ENCODE measurements at places on chromosomes 3 and 15.
A peak's percentile ranks its signal among the peaks of the same experiment; 100 is the strongest.

DNA sequence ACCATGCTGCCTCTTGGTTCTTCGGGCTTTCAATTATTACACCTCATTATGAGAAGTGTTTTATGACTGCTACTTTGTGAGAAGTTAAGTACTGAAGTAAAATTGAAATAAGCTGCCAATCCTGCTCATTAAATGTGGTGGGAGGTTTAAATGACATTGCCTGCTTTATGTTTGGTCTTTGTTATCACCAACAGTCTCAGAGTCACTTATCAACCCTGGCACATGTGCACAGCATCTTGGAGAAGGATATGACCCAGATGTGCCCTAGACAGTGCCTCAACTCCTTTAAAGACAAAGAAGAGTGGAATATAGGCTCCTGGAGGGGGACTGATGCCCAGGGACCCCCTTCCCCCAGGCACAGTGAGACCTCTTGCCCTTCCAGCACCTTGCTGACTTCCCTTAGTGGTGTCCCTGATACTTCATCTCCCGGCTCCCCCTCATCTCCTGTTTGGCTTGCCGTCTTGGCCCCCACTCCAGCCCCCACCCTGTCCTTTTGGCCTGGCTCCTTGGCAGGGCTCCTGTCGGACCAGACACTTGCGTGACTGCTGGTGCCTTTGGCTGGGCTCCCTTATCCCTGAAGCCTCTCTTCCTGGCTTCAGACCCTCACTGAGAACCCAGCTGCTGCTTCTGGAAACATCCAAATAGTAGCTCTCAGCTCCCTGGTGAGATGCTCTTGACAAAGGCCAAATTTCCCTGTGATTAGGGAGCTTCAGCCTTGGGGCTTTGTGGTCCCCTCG, 39.8 kb downstream of the ARHGAP31 start:
- DNase-seq = no peak

- DNase-seq = no peak
These were observed 62.8 kb downstream of the ITGB5 start for GRCh38 chr3:124824286-124824915.

DNA sequence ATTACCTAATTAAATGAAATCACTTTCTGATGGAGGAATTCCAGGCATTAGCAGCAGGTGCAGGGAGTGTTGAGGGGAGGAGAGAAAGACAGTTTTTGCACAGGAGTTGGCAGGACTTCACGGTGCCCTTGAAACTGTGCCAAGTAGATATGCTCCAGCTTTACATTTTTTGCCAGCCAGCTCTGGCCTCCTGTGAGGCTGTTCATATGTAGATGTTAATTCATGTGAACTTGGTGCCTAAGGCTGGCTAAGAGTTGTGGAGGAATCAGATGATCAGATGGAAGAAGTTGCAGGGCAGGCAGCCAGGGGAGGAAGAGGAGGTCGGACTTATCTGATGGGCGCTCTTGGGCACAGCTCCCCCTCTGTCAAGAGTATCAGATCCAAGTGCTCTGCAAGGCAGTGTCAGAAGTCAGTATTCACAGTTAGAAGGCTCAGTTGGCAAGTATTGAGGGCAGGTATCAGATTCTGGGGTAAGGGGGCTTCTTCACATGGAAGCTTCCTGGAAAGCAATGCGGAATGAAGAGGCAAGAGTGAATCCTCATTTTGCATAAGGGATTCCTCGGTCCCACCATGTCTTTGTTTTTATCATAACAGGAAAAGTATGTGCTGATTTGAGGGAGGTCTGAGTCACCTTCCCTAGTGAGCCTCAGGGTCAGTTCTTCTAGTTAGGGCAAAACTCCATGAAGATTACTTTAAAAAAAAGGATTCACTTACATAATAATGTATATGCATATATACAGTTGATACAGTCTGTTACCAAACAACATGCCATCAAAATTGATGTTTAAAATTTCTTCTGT, 172.6 kb upstream of the UMPS start:
- DNase-seq = no peak

- no peak for DNase-seq
These were observed 34.4 kb downstream of the TMEM45A start for GRCh38 chr3:100526613-100527346.

DNA sequence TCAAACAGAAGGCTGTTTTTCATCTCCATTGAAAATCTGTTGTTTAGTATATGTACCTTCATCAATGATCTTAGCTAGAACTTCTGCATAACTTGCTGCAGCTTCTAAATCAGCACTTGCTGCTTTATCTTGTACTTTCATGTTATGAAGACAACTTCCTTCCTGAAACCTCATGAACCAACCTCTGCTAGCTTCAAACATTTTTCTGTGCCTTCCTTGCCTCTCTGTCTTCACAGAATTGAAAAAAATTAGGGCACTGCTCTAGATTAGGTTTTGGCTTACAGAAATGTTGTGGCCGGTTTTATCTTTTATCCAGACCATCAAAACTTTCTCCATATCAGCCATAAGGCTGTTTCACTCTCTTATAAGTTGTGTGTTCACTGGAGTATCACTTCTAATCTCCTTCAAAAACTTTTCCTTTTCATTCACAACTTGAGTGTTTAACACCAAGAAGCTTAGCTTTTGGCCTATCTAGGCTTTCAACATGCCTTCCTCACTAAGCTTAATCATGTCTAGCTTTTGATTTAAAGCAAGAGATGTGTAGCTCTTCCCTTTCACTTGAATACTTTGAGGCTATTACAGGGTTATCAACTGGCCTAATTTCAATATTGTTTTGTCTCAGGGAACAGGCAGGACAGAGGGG, 78.6 kb downstream of the IGSF11 start:
- DNase-seq = no peak

DNA sequence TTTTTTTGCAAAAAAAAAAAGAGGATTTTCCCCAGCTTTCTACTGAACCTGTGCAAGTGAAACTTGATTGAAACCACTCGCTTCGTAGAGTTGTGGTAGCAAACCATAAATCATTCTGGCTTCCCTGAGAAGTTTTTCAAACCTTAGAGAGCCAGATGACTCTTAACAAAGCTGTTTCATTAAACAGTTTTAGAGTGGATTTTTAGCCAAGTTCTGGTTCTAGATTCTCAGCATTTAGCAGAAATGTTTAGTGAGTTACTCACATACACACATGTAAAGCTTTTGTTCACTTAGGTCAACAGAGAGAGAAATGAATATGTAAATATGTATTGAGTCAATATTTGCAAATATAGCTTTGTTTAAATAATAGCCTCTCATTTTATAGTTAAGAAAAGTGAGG, 18.1 kb upstream of the CCR9 start:
- no peak for DNase-seq

DNA sequence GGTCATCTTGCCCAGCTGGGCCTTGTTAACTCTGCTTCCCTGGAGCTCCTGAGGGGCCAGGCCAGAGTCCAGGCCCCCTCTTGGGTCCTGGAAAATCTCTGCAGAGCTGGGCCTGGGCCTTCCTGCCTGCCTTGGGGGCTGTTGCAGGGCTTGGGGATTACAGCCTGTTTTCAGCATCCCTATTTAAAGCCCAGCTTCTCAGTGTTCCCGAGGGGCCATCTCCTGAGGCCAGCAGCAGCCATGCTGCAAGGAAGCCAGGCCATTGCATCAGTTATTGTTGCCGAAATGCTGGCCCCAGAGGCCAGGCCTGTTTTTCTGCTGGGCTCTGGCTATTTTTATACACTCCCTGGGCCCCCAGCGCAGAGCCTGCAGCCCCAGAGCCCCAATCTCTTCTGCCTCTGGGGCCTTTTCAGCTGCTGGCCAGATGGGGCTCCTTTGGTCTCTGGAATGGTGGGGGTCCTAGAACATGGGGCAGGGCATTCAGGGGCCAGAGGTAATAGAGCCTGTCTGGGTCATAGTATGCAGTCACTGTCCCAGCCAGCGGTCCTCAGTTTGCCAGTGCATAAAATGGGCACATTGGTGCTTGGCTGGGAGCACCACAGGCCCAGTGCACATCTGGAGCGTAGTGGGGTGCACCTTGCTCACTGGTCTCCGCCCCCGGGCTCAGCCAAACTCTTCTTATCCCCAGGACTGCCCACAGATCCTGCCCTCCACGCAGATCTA, 28.5 kb downstream of the PLXNA1 start:
- no peak for DNase-seq

GRCh38 chr3:45210308-45211041, 15.6 kb downstream of the TMEM158 start:
- DNase-seq = peak; percentile 74

DNA sequence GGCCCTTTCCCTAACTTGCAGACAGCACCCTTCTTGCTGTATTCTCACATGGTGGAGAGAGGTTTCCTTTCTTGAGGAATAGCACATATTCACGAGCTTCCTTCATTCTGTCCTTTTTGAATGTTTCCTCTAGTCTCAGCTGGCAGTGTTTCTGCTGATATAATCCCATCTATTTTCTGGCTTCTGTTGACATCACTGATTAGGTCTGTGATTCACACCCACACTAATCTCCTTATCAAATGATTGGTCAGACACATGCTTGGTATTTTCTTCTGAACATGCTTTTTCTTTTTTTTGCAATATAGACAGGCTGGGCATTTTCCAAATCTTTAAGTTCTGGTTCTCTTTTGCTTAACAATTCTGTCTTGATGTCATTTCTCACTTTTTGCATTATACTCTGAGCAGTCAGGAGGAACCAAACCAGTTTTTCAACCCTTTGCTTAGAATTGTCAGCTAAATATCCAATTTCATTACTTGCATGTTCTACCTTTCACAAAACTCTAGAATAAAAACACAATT, 65.4 kb downstream of the OXSM start:
- DNase-seq = no peak

- no peak for DNase-seq
These were observed 991 bp upstream of the HIGD1A start for GRCh38 chr3:42805141-42805821.

- DNase-seq = no peak
These were observed 98.0 kb upstream of the SLC6A6 start for GRCh38 chr3:14304101-14305045.

- DNase-seq = no peak
These were observed 155.6 kb upstream of the SLC2A2 start for GRCh38 chr3:171181907-171182690.

DNA sequence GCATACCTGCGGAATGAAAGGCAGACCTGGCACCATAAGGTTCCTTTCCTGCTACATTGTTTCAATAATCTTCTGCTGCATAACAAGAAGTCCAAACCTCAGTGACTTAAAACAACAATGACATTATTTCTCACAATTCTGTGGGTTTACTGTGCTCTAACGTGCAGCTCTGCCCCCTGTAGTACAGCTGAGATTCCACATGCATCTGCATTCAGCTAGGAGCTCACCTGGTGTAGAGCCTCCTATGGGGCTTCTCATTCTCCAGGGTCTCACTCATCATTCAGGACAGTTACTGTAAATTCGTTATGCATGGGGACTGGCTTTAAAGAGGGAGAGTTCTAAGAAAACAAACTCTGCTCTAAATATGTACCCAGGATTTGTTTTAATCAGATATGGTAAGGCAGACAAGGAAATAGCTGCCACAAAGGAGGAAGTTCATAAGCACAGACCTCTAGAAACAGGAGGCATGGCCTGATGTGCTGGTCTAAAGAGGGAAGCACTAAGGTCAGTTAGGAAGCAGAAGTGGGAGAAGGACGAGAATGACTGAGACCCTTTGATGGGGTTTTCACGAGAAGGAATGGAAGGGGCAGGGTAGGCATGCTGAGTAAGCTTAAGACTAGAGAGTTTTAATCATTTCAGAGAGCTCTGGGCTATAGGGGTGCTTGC, 347.0 kb downstream of the NEK10 start:
- no peak for DNase-seq

DNA sequence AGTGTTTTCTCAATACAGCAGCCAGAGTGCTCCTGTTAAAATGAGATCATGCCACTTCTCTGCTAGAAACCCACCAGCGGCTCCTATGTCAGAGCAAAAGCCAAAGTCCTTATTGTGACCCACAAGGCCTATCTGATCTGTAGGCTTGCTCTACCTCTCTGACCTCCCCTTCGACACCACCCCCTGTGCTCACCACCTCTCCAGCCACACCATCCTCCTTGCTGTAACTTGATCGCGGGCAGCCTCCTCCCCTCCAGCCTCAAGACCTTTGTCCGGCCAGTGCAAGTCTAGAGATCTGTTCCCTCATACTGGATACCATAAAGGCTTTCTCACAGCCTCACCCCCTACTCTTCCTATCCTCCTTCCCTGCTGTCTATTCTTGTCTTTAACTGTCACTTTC, 1.9 kb upstream of the IGDCC4 start:
- DNase-seq = no peak

GRCh38 chr15:42085236-42085605, 9.1 kb downstream of the PLA2G4D start:
- DNase-seq = no peak

GRCh38 chr3:37247398-37248114, 73.2 kb upstream of the LRRFIP2 start:
- DNase-seq = no peak

DNA sequence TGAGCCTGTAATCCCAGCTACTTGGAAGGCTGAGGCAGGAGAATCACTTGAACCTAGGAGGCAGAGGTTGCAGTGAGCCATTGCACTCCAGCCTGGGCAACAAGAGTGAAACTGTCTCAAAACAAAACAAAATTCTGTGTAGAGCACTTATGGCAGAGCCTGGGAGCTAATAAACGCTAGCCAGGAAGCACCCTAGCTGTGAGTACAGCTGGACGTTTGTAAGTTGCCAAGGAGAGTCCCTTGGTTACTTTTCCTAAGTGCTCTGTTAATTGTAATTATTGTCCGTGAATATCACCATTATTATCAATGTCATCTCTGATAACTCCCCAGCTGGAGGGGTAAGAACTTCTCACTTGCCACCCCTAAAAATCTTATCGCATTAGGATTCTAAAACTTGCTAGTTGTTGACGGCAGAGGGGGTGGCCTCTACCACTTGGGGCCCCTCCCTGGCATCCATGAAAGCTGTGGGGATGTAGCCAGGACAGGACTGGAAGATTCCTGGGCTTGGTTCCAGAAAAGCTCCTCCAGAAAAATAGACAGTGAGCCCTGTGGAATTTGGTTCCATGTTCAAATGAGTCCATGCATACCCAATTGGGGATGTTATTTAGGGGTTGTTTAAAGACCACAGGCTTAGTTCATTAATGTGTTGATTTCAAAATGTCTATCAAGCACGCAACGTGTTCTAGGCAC, 9.9 kb upstream of the KLHL25 start:
- no peak for DNase-seq

GRCh38 chr3:58414538-58415197, 19.0 kb downstream of the PDHB start:
- no peak for DNase-seq

GRCh38 chr3:50657816-50658215, 16.9 kb upstream of the DOCK3 start:
- DNase-seq = no peak

DNA sequence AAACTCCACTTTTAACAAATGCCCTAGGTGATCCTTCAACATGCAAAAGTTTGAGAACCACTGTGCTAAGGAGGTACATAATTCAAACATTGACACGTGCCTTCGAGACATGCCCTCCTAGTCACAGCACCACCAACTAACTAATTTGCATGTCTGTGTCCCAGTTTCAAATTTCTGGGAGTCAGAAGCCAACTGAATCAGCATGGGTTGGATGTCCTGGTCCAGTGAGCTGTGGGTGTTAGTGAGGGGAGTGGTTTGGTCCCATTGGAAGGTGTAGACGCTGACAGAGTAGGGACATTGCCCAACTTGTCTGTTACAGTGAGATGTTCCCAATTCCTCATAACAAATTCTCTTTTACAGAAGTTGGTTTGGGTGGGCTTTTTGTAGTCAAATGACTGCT, 67.3 kb upstream of the ADPGK start:
- no peak for DNase-seq
